Jurkat, Clone E6-1 (cell line): ENCODE measurements at places on chromosomes 7 and 10.

GRCh38 chr7:49397750-49398149 is 375.7 kb upstream of the VWC2 start:
- DNase-seq: no peak

GRCh38 chr7:27155816-27156507 is 513 bp downstream of the HOXA7 start:
- peak; percentile 29 for DNase-seq

DNA sequence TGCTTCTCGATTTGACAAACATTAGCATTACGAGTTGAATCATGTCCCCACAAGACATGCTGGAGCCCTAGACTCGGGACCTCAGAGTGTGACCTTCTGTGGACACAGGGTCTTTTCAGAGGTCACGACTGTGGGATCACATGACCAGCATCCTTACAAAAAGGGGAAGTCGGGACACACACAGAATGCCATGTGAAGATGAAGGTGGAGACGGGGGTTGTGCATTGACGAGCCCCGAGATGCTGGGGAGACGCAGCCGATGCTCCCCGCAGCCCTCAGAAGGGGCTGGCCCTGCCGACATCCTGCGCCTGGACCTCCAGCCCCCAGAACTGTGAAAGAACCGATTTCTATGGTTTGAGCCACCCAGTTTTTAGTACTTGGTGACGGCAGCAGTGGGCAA is 7.5 kb downstream of the ZFAND2A start:
- DNase-seq: no peak

DNA sequence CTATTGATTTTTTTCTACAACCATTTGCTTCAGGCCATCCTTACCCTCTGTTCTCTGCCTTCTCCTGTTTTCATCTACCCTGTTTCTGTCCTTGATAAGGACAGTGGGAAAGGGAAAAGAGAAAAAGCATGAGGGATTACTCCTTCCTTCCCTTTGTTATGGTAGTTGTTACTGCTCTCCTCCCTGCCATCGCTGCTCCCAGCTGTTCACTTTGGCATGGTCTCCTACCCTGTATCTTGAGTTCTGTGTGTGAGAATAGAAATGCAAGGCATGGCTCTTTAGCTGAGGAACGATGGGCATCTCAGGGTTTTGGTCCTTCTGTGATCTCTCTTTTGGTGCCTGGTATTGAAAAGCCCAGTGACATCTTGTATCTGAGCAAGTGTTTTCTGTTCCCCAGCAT is 6.4 kb downstream of the CCSER2 start:
- DNase-seq: no peak

- no peak for DNase-seq
Observed at GRCh38 chr10:3853016-3853415, 68.0 kb upstream of the KLF6 start.

DNA sequence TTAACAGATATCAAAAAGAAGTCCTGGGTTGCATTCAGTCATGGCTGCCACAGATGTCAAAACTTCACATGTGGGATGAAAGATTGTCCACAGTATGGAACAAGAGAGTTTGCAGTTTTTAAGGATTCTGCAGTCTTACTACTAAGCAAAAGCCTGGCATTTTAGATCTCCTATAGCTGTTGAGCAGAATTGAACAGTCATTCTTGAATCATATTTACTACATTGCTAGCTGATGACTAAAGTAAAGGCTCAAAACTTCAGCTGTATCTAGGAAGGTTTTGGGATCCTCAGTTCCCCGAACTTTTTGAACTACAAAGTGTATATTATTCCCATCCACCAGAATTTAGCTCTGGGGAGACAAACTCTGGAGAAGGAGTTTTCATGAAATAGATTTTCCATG is 31.0 kb downstream of the BET1 start:
- DNase-seq: no peak

GRCh38 chr10:86345859-86346798 is 20.5 kb downstream of the GRID1 start:
- DNase-seq: no peak

GRCh38 chr7:157819455-157819807 is 482.6 kb downstream of the DNAJB6 start:
- no peak for DNase-seq

GRCh38 chr10:28684157-28684985 is 7.0 kb downstream of the BAMBI start:
- no peak for DNase-seq

GRCh38 chr7:40346554-40346953 is 211.7 kb downstream of the SUGCT start:
- no peak for DNase-seq

- no peak for DNase-seq
Observed at GRCh38 chr7:129493555-129493954, 8.8 kb upstream of the SMKR1 start.
